Stimulated activated CD4-positive, alpha-beta T cell treated with anti-CD3 and anti-CD28 coated beads, TNF-alpha, amount 100 ng/mL, for 4 hours (primary cell): ENCODE measurements at places on chromosomes 5 and 9.

DNA sequence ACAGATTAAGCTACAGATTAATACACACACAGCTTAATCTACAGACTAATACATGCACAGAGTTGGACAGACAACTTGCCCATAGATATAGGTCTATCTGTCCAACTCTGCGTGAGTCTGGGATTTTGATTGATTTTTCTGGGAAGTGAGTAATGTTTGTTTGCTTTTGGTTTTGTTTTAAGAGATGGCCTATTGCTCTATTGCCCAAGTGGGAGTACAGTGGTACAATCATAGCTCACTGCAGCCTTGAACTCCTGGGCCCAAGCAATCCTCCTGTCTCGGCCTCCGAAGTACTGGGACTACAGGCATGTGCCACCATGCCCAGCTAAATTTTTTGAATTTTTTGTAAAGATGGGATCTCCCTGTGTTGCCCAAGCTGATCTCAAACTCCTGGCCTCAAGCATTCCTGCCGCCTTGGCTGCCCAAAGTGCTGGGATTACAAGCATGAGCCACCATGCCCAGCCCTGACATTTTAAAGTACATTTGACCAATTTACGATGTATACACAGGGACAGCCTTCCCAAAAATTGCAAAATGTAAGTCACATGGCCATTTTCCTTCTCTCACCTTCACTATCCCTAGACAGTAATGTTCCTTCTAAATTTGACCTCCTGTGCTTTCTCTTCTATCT is 50.8 kb downstream of the PAPPA start:
- DNase-seq: no peak

- DNase-seq: no peak
These were observed 92.2 kb downstream of the MRPL36 start for GRCh38 chr5:1707467-1707866.

DNA sequence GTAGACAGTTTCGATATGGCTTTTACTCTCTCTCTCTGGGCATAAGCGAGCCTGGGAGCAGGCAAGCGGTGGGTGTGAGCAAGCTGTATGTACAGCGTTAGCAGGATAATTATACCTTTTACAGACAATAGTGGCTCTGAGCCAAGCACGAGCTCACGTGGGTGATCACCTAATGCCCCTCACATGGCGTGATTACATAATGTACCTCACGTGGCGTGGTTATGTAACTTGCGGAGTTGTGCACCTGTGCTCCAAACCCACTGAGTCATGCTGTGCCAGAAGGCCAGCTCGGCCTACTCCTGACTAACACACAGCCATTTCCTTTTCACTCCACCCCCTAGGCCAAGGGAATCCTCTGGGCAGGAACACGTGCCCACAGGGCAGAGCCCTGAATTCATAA is 797.2 kb downstream of the EFNA5 start:
- no peak for DNase-seq

DNA sequence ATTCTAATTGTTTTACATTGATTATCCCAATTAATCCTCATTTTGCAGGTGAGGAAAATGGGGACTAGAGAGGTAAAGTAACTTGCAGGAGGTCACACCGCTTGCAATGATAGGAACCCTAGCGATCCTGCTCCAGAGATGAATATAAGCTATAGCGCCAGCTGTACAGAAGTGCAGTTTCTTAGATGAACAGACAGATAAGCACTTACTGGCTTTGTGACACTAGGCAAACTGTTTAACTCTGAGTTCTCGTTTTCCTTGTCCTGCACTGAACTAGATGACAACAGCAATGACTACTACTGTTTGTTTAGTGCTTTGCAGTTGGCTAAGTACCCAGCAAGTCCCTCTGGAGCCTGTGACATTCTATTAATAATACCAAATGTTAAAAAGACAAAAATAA is 11.1 kb downstream of the LHX6 start:
- DNase-seq: no peak

DNA sequence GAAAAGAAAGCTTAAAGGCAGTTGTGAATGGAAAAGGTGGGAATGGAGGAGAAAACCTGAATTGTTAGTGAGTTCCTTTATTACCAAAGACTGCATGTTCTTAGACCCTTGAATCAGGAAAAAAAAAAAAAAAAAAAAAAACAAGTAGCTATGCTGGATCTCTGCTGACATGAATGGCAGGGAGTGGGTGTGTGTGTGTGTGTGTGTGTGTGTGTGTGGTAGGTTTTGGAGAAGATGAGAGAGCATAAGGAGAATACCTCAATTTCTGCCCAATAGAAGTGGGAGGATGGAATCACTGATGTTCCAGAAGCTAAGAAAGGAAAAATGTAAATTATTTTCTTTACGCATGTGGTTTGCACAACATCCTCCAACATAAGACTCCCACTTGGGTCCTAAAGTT is 25.5 kb upstream of the NR4A3 start:
- no peak for DNase-seq

DNA sequence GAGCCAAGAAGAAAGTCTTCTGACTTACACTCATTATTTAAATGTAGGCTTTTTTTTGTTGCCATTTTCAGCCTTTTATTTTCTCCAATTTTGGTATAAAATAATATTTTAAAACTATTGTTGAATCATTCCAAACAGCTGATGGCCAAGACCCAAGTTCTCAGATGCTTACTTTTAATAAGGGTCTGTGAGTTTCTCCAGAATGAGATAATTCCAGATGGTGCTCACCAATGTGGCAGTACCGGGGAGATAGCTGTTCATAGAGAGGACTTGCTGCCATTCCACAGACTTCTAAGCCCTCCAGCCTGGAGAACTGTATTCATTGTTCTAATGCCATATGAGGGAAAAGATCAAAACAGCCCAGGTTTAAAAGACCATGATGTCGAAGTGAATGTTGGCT is 5.3 kb upstream of the C1QTNF2 start:
- DNase-seq: no peak

- DNase-seq: no peak
These were observed 9.6 kb upstream of the PAPPA start for GRCh38 chr9:116144038-116144437.

GRCh38 chr9:35306283-35306682 is 144.5 kb downstream of the UNC13B start:
- no peak for DNase-seq

DNA sequence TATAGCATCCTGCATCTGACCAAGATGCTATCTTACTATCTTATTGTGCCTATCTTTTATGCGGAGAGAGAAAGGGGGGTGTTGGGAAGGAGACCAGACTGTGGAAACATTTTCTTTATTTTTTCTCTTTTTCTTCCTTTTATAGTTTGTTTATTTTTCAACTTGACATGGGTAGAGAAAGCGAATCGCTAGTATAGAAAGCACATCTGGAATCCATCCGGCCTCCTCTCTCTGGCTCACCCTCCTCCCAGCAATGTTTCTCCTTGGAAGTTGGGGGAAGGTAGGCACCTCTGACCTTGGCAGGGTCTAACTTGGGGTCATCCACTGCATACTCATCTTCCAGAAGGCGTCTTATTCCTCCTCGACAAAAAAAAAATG is 3.9 kb downstream of the S1PR3 start:
- DNase-seq: no peak

DNA sequence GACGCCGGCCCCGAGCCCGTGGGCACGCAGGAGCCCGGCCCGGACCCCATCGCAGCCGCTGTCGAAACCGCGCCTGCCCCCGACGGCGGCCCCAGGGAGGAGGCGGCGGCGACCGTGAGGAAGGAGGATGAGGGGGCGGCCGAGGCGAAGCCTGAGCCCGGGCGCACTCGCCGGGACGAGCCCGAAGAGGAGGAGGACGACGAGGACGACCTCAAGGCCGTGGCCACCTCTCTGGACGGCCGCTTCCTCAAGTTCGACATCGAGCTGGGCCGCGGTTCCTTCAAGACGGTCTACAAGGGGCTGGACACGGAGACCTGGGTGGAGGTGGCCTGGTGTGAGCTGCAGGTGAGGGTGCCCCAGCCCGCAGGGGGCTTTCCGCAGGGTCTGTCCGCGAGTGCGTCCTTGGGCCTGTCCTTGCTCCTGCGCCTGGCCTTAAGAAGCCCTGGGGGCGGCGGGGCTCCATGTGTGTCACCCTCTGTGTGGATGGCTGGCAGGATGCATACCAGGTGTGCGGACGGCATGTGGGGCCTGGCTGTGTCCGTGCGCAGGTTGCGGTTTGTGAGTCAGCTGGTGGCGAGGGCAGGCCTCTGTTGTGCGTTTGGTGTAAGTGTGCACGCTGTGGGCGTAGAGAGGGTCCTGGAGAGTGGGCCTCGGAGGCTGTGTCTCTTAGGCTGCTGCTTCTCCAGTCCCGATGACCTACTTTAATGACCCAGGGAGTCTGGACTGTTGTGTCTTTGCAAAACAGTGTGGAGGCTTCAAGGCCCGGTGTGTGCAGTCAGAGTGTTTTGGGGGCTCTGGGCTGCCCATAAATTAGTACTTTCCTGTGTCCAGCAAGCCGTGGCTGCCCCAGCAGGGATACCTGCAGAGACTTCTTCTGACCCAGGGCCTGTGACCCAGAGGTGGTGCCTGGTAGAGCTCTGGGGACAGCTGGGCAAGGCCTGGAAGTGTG is 1.6 kb downstream of the WNK2 start:
- no peak for DNase-seq

- no peak for DNase-seq
These were observed 691 bp downstream of the THBS4 start for GRCh38 chr5:80035839-80036238.

DNA sequence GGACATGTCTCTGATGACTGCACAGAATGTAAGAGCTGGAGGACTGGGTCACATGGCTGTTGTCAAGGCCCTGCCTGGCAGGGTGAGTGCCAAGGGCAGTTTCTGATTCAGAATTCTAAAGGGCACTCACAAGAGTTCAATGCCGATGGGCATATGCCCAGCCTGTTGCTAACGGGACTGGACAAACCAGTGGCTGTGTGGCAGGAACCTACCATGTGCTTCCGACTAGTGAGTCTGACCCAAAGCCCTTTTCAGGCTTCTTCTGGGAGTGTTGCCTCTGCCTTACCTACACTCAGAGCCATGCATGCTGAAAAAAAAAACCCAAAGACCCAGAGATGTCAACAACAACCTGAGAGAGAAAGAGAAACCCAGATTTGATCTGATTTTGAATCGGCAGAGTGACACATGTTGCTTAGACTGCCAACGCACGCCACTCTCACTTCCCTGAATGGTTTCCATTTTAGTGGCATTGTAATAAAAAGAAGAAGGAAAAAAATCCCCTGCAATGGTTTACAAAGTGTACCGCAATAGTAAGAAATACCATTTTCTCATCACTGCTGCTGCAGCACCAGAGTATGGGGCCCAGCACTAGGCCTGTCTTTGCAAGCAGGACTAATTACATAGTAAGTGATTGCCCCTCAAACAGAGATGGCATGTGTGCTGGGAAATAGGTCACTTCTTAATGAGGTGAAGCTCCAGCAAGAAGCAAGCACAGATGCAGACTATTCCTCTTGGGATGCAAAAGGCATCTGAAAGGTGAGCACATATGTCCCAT is 194.3 kb downstream of the PALM2AKAP2 start:
- no peak for DNase-seq

DNA sequence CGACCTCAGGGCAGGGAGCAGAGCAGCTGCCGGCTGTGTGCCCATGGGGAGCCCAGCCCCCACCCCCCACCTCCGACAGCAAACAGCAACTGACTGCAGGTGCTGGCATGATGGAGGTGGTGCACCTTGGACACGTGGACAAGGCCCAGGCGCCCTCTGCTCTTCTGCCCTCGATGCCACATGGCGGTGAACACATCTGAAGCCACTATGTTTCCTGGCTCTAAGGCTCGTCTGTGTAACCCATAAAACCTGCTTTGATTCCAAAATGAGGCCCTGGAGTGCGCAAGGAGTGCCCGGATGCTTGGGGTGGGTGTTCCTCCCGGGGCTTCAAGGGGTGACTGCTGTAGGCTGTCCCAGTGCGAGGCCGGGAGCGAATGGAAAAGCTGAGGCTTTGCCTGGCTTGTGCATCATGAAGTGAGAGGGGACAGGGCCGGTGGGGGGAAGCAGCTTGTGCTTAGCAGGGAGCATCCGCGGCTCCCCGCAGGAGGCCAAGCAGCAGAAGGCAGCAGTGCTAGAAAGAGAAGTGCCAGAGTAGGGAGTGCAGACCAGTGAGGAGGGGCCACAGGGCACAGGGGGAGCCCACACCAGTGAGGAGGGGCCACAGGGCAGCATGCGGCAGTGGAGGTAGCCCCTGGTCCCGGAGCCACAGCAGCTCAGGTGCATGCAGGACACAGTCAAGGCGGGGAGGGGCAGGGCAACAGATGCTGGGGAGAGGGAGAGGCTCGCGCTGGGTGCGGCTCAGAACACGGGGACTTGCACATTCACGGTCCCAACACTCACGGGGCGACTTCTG is 30.0 kb downstream of the NKD2 start:
- no peak for DNase-seq

DNA sequence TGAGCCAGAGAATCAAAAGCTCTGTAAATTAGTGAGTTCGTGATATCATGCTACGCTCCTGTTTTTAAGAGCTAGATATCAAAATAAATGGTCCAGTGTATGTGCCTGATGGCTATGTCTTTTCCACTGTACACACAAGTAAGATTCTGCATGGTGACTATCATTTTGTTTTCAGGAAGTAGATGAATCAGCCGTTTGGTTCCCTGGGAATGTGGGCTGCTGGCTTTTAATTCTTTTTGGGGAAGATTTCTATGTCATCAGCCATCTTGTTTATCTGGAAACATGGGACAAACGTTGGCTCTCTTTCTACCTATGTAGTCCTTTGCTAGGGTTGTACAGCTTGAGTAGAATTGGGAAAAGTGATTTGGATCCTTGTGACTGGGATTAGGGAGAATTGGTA is 126.7 kb downstream of the GRIA1 start:
- no peak for DNase-seq

DNA sequence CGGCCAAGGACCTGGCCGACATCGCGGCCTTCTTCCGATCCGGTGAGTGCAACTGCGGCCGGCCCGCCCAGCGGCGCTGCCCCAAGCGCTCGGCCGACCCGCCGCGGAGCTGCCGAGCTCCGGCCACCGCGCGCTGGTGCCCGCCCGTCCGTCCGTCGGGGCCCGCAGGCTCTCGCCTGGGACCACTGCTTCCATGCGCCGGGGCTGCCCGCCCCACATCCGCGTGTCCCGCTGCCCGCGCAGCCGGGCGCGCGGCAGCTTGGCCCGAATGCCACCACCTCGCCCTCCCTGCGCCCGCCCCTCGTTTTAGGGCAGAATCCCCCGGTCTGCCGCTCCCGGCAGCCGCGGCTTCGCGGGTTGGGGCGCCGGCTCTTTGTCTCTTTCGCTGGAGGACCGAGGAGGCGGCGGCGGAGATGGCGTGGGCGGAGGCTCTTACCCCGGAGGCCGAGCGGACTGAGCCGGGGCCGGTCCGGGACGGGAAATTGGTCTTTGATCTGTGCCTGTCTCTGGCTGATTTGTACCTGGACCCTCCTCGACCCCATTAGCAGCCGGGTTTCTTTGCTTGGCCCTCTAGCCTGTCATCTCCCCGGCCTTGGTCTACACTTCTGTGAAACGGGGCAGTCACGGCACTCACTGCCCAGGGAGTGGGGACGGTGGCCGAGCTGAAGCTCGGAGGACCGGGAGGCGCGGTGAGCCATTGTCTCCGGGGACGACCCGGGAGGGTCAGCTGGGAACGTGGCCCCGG is 871 bp downstream of the TRIO start:
- DNase-seq: peak; percentile 16

- DNase-seq: no peak
These were observed 21.4 kb upstream of the JAKMIP2 start for GRCh38 chr5:147803926-147804325.
